Left colon (tissue), 2 donors: ENCODE measurements at places on chromosomes 4 and X.

DNA sequence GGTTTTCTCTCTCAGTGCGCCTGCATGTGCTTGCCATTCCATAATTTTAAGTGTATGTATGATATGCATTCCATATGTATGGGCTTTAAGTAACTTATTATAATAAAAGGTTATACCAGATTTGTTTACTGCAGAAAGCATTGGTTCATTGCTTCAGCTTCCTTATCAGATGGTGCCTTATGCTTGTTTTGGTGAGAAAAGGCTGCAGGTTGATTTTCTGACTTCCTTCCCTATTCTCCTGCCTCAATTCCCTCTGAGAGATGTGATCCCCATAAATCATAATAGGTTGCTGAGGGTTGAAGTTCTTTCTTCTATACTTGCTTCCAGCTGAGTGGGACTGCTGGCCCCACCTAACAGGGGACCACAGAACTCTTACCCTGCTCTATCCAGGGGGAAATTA lies 10.3 kb upstream of the CEP135 start:
- no peak for DNase-seq

DNA sequence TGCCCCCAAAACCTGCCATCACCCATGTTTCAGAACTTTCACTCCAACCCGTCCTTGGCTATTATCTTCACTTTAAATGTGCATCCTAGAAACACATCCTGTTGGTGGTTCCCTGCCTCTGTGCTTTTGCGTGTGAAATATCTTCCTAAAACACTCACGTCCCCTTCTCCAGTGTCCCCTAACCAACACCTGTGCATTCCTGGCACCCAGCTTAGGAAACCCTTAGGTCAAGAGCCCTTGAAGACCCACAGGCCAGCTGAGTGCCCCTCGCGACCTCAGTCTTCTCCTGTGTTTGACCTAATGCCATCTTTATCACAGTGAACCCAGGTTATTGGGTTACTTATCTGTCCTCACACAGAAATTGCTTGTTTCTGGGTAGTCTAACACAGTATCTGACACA lies 117.6 kb downstream of the STK32B start:
- DNase-seq: no peak

DNA sequence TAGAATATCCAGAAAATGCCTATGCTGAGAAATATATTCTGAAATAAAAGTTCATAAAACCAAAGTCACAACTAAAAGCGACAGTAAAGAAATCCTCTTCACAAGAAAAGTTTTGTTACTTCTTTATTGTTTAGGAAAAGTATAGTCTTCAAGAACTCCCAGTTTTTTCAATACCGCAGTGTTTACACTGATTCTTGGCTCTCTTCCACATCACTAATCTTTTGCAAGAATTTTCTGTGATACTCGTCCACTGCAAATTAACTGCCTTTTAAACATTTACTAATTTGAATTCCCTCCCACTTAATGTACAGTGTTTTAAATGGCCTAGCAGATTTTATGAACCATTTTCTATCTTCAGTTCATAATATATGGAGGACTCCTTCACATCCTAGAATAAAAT lies 65.1 kb downstream of the HPGDS start:
- DNase-seq: no peak

- no peak for DNase-seq
Measured at GRCh38 chr4:15501941-15502340, 32.3 kb downstream of the CC2D2A start.
